ENCODE measurements at places on chromosomes 5 and 9.

- DNase-seq, result no peak
Measured at GRCh38 chr5:78787783-78788182, 139.2 kb upstream of the LHFPL2 start.

DNA sequence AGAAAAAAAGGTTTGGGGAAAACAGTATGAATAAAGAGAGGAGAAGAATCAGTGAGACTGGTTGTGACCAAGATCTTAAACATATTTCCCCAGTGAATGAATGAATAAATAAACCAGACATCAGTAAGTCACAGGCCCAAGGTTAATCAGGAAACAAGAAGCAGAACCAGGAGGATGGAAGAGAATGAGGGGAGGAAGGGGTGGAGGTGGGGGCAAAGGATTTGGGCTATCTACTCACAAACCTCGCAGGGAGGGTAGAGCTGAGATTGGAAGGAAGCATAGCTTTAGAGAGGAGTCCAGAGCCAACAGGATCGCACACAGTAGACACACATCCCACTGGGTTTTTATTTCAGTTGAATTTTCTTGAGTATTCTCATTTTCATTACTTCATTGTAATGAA is 47.7 kb upstream of the RICTOR start:
- DNase-seq, result no peak

DNA sequence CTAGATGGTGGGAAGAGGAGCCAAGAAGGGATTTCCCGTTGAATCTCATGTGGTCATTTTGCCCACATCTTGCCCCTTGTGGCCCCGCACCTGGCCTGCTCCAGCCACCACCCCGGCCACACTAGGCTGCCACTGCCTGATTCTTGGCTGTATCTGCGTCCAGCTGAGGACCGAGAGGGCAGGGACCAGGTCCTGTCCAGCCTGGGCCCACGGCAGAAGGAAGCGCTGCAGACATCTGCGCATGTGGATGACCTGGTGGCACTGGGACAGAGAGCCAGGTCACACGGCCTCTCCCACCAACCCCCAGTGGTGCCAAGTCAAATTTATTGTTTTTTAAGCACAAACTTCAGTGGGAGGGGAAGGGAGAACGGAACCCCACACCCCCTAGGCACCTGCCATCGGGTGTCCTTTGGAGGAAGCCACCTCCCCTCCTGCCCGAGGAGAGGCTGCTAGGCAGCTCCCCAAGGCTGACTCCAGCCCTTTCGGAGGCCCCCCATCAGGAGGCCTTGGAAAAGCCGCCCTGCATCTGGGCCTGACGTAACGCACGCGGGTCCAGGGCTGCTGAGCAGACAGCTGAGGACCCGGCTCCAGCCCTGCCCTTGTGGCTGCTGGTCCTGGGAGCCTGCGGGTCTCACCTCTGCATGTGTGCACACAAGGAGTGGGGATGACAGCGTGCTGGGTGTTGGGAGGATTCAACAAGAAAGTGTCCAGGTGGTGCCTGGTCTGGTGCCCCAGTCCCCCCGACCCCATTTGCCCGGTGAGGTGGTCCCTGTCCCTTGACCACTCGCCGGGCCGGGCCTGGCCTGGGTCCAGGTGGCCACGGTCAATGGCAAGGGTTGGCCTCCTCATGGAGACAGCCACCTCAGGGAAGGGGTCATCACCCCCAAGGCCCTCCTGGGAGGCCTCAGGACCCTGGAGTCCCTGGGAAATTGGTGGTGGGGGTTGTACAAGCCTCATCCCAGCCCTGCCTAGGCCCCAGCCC is 5.9 kb upstream of the QRFP start:
- no peak for DNase-seq

DNA sequence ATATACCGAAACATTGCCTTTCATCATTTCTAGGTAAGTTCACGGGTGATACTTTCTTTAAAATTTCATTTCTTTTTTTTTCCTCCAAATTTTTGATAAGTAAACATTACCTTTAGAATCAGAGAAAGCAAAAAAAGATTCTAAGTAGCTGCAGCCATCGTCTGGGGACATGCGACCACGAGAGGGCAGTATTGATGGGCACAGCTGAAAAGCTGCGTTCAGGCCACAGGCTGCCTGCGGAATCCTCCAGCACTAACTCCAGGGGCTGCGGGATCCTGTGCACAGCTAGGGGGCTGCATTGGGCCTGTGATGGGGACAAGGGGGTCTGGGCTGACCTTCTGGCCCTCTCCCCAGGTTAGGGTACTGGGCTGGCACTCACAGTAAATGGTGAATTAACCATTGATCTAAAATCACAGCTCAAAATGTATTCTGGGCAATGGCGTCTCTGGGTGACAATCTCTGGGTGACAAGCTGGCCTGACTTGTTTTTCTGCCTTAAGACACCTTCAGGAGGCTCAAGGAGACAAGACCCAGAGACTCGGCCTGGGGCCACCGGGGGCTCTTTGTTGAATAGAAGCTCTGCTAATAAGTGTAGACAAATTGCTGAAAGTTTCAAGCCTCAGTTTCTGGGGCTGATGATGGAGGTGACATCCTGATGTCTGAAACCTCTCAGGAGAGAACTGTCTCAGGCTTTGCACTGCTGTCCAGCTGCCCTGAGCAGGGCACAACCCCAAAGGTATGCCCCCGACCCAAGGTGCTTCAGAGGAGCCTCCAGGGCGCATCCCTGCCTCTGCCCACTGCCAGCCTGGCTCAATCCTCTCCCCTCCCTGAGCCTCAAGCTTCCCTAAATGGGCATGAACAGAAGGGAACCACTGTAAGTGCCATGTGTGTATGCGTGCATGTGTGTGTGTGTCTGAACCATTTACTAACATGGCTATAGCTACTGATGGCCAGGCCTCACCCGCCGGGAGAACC is 44.3 kb upstream of the SARDH start:
- DNase-seq, result peak; percentile 74

DNA sequence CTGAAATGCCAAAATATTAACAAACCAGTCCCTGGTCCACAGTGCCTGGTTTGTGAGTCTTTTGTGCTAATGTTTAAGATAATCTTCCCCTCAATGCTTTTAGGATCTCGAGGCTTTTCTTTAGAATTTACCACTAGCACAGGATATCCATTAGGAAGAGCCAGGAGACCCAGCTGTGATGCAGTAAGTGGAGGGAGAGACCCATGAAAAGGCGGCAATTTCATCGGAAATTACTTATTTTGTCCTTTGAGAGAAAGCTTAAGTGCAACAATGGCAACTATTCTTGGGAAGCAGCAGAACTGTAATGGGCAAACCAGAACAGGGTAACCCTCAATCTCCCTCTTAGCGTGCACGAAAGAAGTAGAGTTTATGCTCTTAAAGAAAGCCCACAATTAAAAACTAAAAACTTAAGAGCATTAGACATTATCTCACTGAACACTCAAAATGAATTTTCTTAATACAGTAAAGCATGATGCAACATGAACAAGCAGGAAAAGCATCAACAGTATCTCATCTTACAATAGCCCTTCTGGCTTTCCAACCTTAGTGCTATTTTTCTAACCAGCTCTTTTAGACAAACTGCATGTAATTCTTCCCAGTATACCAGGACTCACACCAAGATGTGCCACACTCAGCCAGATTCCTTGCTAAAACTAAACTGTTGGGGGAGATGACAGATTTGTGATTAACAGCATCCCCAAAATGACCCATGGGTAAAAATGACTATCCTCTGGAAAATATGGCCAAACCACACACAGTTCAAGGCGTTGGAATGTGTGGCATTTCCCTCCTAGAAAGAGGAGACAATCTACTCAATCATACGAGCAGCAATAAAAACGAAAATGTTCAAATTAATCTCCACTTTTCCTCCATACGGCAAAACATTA is 36.4 kb downstream of the PWWP2A start:
- no peak for DNase-seq

GRCh38 chr5:81097713-81098112 is 135.4 kb upstream of the CKMT2 start:
- DNase-seq, result no peak

GRCh38 chr9:107710953-107711352 is 221.4 kb upstream of the KLF4 start:
- no peak for DNase-seq

DNA sequence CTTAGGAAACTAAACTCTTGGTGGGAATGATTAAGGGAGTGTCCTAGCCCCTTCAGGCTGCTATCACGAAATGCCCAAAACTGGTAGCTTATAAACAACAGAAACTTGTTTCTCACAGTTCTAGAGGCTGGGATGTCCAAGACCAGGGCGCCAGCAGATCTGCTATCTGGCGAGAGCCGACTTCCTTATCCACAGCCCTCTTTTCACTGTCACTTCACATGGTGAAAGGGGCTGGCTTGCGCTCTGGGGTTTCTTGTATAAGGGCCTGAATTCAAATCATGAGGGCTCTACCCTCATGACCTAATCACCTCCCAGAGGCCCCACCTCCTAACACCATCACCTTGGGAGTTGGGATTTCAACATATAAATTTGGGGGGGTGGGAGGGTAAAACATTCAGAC is 49.1 kb downstream of the IPPK start:
- no peak for DNase-seq

GRCh38 chr5:74837115-74837514 is 29.1 kb downstream of the FAM169A start:
- DNase-seq, result no peak

- no peak for DNase-seq
Measured at GRCh38 chr5:172343741-172344140, 60.2 kb upstream of the UBTD2 start.

- DNase-seq, result peak; percentile 67
Measured at GRCh38 chr5:90134892-90135291, 274.7 kb downstream of the CETN3 start.

Measured in OCI-M1 (cell line).